ENCODE measurements at places on chromosomes 6 and 20.

- no peak for DNase-seq
Observed at GRCh38 chr6:53119772-53120409, 28.8 kb downstream of the GCM1 start.

- no peak for DNase-seq
Observed at GRCh38 chr6:160531826-160532225, 132.2 kb downstream of the LPA start.

GRCh38 chr6:13868236-13868635 lies 53.9 kb upstream of the MCUR1 start:
- no peak for DNase-seq

DNA sequence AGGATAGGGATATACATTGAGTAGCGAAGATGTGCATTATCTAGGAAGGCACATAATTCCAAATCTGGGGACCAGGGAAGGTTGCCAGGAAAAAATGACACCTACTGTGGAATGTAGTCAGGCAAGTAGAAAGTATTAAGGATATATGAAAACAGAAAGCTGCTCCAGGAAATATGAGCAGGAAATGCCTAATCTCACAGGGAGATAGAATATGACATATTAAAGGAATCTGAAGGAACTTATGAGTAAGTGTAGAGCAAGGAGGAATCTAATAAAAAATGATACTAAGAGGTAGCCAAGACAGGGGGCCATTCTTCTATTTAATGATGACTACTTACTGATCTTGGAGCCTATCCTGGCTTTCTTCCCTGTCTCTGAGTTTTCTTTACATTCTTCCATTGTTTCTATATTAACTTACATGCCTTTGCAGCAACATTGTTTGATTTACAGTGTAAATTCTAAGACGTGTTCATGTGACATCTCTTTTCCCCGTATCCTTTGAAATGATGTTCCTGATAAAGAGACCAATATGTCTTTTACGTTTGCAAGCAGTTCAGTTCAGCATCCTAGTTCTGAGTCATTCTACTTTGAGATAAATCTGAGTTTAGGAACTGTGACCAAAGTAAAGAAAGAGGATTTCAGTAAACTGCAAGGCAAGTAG lies 58.6 kb downstream of the TINAG start:
- DNase-seq: no peak

- DNase-seq: no peak
Observed at GRCh38 chr6:36961441-36962435, 7.2 kb downstream of the PI16 start.

DNA sequence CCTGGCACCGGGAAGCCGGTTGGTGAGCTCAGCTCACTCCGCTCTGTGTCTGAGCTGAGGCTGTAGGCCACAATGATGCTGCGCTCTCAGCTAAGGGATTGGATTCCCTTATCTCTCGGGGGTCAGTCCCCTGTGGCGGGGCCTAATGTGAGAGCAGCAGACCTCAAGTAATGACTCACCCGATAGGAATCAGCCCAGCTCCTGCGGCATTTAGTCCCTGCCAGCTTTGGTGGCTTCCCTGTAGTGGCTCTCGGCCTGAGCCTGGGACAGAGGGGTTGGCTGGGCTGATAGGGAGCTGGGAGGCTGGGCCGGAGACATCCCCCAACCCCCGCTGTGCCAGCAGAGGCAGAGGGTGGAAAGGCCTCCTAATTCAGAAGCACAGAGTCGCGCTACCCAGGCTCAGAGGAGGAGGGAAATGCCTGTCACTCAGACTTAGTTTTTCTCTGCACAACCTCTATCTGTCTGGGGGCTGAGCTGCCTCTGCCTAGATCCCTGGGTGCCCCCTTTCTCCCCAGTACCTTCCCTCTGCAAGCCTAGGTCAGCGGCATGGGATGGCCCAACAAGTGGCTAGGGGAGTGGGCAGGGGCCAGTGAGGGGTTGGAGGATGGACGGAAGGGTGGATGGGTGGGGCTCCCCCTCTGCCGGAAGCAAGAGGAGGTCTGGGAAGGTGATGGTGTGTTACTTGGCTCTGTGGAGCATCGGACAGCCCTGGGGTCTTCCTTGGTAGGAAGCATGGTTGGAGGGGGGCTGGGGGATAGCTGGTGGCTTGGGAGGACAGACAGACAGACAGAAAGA lies 92.2 kb downstream of the CDH22 start:
- DNase-seq: no peak

- DNase-seq: no peak
Observed at GRCh38 chr20:59662856-59663512, 58.6 kb downstream of the PHACTR3 start.

DNA sequence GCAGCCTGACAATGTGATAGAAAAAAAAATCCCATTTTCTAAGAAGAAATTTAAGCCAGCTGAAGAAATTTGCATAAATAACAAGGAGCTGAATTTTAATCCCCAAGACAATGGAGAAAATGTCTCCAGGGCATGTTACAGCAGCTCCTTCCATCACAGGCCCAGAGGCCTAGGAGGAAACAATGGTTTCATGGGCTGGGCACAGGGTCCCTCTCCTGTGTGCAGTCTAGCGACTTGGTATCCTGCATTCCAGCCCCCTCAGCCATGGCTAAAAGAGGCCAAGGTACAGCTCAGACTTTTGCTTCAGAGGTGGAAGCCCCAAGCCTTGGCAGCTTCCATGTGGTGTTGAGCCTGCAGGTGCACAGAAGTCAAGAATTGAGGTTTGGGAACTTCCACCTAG lies 73.1 kb downstream of the C6orf118 start:
- no peak for DNase-seq

GRCh38 chr6:72616406-72617015 lies 5.4 kb upstream of the KCNQ5 start:
- no peak for DNase-seq

DNA sequence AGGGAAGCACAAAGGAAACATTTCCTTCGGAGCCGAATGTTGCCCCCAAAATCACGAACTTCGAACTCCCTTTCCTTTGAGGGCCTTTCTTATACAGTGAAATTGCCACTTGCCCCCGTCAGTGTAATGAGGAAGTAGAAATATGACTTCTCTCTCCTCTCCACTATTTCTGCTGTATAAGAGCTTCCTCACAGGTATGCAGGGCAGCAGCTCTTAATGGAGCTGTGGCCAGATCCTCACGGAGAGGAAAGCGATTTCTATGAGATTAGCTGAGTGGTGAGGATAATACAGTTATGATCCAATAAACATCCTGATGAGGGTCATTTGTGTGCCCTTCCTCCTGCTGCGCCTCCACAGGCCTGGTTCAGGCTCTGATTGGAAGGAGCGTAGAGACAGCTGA lies 10.8 kb upstream of the CPNE5 start:
- no peak for DNase-seq

- DNase-seq: no peak
Observed at GRCh38 chr6:75280131-75280855, 4.3 kb downstream of the TMEM30A start.

GRCh38 chr6:106110164-106110826 lies 24.2 kb downstream of the PRDM1 start:
- DNase-seq: no peak

- no peak for DNase-seq
Observed at GRCh38 chr6:46969206-46969605, 47.5 kb upstream of the ADGRF5 start.

GRCh38 chr6:157620944-157621343 lies 202.1 kb upstream of the SNX9 start:
- no peak for DNase-seq

DNA sequence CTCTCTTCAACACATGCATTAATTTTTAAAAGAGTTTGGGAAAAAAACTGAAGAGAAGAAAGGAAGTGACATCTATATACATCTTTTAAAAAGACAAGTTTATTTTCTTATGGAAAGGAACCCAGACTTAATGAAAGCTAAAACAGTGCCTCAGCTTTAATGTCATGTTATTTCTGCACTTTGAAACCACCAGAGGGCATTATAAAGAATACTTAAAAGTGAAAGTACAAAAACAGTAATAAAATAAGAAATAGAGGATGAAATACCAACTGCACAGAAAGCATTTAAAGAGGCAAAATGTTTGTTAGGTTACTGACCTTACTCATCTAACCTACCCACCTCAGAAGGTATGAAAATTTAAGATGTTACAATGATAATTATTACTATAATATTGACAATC lies 98.8 kb downstream of the HUS1B start:
- DNase-seq: no peak

DNA sequence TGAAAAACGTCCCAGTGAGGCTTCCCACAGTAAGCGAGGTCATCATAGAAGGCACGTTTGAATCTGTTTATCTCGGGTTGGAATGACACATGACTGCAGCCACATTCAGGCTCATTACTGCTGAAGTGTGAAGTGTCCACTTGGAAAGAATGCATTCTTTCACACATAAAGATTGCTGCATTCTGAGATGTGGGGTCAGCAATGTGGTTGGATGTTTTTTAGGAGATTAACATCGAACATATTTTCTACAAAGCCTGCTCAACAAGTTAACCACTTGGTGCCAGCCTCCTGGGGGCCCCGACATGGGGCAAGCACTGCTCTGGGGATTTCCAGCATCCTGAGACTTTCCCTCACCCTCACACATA lies 79.9 kb downstream of the BMP6 start:
- no peak for DNase-seq
